ENCODE measurements at places on chromosomes 16 and 17.

- DNase-seq, result peak; percentile 40
These were observed 91.6 kb downstream of the XYLT1 start for GRCh38 chr16:17379121-17379571.

GRCh38 chr16:74862743-74863244 lies 88.2 kb upstream of the FA2H start:
- peak; percentile 62 for DNase-seq

- DNase-seq, result peak; percentile 95
These were observed 123.8 kb downstream of the SMG6 start for GRCh38 chr17:2179615-2180295.

DNA sequence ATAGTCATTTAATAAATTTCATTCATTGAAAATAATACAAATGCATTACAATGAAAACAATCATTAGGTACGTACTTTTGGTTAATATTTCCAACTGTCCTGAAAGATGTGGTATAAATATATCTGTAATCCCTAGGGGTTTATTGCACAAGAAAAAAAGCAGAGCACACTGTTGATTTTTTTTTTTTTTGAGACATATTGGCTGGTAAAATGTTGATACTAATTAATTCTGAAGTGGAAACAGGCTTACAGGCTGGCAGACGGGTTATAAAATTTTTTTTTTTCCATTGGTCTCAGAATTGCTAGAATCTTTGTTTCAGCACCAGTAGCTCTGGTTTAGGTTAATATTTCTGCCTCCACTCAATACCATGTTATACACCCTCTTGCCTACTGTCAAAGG lies 193.6 kb downstream of the MAP2K6 start:
- DNase-seq, result peak; percentile 2

GRCh38 chr17:65656390-65657250 lies 95.2 kb upstream of the AXIN2 start:
- DNase-seq, result no peak

DNA sequence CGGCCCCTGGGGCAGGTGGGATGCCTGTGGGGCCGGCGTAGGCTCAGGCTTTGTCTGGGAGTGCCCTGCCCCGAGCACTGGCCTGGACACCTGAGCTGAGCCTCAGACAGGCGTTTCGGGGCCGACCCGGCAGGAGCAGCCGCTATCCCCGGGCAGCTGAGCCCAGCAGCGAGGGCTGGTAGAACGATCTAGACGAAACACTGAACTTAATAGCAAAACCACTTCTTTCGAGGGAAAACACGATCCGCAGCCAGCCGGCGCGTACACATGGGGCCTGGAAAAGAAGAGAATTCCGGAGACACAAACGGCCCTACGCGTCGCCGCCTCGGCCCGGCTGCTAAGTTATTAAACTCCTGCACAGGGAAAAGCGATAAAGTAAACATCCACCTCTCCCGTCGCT lies 22.0 kb upstream of the SSTR5 start:
- no peak for DNase-seq

GRCh38 chr17:44469676-44470075 lies 33.5 kb downstream of the GPATCH8 start:
- no peak for DNase-seq

- peak; percentile 92 for DNase-seq
These were observed 743 bp downstream of the WIPI1 start for GRCh38 chr17:68456339-68457167.

GRCh38 chr16:86048221-86048620 lies 149.3 kb downstream of the IRF8 start:
- no peak for DNase-seq

DNA sequence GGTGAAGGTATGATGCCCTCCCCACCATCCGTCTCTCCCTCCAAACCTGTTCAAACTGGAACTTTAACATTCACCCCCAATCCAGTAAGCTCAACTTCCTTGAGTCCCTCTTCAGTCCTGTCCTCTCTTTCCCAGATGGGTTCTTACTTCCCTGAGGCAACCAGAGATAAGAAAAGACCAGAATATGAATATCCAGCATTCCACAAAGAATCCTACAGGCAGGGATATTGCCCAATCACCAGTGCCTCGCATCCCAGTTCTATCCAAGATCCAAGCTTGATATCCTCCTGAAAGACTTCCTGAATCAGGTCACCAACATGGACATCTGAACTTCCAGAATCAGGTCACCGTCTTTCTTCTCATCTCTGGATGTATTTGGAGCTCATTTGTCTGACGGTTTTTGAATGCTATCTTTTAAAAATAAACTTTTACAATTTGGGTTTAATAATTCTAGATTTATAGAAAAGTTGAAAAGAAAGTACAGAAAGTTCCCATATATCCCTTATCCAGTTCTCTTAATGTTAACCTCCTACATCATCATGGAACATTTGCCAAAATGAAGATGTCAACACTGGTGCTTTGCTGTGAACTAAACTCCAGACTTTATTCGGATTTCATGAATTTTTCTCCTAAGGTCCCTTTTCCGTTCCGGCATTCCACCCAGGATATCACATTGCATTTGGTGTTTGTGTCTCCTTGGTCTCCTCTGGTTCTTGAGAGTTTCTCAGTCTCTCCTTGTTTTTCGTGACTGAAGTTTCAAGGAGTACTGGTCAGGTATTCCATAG lies 13.7 kb upstream of the COL1A1 start:
- DNase-seq, result no peak

GRCh38 chr16:48950184-48950583 lies 331.5 kb downstream of the CBLN1 start:
- DNase-seq, result no peak

DNA sequence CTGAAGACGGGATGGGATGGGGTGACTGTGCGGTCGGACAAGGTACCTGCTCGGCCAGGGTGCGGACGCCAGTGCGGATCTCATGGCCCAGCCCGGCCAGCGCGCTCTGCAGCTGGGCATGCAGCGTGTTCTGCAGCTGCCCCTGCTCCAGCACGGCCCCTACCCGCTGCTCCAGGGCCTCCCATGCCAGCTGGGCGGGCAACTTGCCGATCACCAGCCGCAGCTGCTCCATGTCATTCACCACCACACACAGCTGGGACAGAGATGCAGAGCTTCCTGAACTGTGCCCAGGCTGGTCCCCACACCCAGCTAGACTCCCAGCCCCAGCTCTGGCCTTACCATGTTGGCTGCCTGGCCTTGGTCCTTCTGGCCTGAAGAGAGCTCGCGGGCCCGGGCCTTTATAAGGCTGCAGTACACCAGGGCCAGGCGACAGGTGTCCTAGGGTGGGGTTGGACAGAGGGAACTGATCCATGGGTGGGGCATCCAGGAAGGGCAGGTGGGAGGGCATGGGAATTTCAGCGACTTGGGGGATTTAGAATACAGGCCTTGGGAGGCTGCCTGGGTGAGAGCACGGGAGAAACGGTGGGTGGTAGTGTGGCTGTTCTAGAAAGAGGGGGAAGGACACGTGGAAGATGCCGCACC lies 9.8 kb downstream of the UNC13D start:
- no peak for DNase-seq

- DNase-seq, result no peak
These were observed 111.9 kb downstream of the CNTNAP4 start for GRCh38 chr16:76389126-76389525.

- no peak for DNase-seq
These were observed 9.8 kb upstream of the MED9 start for GRCh38 chr17:17467016-17467415.

- no peak for DNase-seq
These were observed 10.9 kb upstream of the MYO15B start for GRCh38 chr17:75576661-75577060.

DNA sequence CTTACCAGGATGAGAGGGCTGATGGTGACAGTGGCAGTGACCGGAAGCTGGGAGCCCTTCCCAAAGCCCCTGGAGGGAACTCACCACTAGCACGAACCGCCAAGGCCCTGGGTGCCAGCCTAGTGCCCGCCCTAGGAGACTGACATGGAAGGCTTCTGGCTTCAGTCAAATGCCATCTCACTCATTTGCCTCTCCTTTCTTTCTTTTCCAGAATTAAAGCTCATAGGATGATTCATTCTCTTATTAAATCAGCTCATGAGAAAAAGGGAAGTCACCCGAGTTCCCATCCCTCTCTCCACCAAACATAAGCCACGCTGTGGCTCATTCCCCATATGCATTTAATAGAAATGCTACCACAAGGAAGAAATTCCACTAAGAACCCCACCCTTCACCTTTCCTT lies 12.1 kb downstream of the CUEDC1 start:
- DNase-seq, result peak; percentile 51

DNA sequence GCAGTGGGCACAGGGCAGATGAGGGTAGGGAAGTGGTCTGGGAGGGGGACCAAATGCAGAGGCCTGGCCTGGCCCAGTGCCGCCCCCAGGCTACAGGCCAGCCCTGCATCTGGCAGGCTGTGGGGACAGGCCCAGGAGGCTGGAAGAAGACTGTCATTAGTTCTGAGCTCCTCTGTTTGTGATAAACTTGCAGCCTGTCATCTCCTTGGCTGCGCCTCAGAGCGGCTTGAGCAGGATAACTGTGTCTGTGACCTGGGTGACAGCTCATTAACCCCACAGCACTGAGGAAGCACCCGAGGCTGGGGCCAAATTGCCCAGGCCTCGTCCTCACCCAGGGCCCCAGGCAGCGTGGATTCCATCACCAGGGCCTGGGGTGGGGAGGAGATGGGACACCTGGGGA lies 23.9 kb downstream of the ABCC3 start:
- no peak for DNase-seq

DNA sequence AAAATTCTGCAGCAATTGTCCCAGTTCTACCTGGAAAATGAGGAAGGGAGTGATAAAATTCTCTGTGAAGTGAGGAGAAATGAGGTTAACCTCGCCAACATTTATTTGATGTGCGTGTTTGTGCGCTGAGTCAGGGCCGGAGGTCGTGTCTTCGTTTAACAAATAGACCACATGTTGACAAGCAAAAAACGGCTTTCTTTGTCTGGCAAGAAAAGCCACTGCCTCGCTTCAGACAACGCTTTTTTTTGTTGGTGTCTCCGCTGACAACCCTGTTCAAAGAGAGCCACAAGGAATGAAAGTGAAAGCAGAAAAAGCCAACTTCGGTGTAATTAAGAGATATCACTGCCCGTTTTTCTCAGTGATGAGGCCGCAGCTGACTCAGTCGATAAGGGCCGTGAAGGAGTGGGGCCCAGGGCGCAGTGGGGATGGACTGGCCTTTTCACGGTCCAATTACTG lies 510.6 kb downstream of the CDH13 start:
- DNase-seq, result peak; percentile 92

Measured in astrocyte of the hippocampus (primary cell).